Kidney capillary endothelial cell (primary cell): ENCODE measurements at places on chromosomes 11 and 22.
A peak's percentile ranks its signal among the peaks of the same experiment; 100 is the strongest.

GRCh38 chr11:117127171-117127901 is 16.8 kb upstream of the PAFAH1B2 start:
- no peak for DNase-seq

DNA sequence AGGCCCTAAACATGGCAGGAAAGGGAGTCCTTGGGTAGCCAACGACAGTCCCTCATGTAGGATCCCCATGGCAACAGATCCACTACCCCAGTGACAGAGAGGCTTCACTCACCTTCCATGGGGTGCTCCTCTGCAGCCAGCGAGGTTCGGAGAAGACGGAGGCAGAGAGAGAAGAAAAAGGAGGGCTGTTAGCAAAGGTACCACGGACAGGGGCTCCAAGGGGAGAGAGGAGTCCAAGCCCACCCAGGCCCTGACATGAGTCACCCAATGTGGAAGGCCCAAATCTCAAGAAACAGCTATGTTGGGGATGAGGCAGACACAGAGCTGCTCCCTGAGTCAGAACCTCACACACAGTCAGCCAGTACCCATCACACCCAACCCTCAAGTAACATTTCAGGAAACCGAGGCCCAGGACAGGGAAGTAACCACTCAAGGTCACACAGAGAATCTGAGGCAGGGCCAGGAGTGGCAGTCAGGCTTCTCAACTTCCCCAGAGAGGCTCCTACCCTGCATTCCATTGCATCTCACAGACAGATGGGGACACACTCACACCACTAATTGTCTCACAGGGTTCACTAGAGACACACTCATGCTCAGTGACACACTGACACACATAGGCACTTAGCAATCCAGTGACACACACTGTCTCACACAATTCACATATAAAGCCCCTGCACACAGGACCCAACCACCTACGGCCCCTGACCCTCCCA is 25.2 kb downstream of the NRXN2 start:
- no peak for DNase-seq

GRCh38 chr11:64767344-64768299 is 7.8 kb upstream of the PYGM start:
- DNase-seq = peak; percentile 75

DNA sequence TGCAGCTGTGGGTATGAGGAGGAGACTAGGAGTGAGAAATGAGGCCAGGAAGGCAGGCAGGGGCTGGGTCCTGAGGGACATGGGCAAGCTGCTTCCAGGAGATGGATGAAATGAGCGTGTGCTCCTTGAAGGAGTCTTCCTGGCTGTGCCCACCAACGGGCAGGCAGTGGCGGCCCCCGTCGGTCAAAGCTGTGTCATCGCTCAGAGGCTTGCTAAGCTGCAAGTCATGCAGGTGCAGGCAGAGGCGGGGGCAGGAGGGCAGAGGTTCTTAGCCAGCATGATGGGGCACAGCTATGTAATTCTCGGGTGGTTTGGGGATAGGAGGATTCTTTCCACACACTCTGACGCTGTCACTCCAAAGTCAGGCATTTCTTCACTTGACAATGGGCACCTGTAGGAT is 12.5 kb upstream of the PEX26 start:
- DNase-seq = no peak

DNA sequence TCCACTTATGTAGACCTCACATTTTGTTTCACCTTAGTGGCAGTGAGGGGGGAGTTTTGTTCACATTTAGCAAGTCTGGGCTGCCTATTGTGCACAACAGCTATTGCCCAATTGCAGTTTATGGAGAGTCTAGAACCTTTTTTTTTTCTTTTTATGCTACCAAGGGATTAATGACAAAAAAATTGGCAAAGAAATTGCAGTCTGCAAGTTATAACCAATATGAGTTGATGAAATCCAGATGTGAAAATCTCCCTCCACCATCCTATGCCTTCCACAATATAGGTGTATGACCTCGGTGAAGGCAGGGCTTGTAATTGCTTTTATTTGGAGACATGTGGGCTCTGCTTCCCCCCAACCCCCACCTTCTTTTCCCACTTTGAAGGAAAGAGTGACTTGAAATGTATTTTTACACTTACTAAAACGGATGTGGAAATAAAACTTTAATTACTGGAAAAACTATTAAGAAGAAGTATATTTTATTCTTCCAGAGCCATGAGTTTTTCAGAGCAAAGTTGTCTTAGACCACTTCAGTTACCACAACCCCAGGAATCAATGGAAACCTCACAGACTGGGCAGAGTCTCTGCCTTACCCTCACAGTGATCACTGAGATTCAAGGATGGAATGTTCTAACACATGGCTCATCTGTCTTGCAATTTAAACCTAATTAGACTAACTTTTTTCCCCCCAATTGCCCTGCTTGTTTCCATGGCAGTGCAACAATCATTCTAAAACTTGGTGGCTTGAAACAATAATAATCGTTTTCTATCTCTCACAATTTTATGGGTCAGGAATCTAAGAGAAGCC is 120.8 kb upstream of the SLC5A12 start:
- DNase-seq = no peak

GRCh38 chr11:93921695-93922468 is 71.5 kb upstream of the VSTM5 start:
- DNase-seq = peak; percentile 60

- DNase-seq = no peak
These were observed 110.3 kb downstream of the WNT7B start for GRCh38 chr22:45866646-45867117.
